ENCODE measurements at places on chromosomes 2 and 18.

GRCh38 chr2:85911814-85912692 is 23.3 kb upstream of the ST3GAL5 start:
- DNase-seq = no peak

GRCh38 chr2:86584151-86584913 is 21.1 kb upstream of the CHMP3 start:
- no peak for DNase-seq

DNA sequence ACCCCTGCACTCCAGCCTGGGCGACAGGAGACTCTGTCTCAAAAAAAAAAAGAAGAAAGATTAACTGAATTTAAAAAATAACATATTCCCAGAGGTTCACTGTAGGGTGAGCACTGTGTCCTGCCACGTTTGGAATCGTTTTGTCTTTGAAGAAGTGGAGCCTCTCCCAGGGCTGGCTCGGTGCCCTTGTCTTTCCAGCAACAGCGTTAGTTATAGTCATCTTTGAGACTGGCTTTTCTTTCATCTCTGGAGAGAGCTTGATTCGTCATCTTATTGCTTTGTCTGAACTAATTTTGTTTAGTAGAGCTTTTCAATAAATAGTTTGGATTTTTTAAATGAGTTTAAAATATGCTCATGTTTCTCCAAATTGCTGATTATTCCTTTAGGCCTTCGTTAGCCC is 50.5 kb downstream of the IMPA2 start:
- no peak for DNase-seq

- no peak for DNase-seq
Measured at GRCh38 chr2:30722936-30723725, 84.1 kb downstream of the CAPN13 start.

DNA sequence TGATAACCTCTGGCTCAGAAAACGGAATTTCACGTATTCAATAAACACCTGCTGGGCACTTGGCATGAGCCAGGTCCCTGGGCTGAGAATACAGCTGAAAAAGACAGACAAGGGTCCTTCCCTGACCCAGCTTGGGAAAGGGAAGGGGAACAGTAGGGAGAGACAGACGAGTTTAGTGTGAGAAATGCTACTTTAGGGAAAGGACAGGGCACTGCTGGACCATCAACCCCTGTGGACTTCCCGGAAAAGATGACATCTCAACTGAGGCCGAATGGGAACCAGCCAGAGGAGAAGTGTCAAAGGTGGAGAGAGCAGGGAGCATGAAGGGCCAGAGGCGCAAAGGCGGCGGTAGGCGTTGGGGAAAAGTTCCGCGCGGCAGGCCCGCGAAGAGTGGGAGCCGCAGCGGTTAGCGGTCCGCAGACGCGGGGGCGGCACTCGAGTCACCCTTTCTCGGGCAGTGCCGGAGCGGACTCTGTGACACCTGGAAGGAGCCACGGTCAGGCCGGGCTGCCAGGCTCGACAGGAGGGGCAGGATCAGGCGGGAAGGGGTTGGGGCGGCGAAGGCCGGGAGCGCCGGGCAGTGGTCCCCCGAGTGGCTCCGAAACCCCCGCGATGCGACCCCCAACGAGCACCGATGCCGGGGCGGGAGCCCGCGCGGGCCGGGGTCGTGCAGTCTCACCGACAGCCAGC is 519 bp downstream of the TEX261 start:
- no peak for DNase-seq

- DNase-seq = no peak
Measured at GRCh38 chr2:145682546-145683157, 1162.7 kb upstream of the ZEB2 start.

DNA sequence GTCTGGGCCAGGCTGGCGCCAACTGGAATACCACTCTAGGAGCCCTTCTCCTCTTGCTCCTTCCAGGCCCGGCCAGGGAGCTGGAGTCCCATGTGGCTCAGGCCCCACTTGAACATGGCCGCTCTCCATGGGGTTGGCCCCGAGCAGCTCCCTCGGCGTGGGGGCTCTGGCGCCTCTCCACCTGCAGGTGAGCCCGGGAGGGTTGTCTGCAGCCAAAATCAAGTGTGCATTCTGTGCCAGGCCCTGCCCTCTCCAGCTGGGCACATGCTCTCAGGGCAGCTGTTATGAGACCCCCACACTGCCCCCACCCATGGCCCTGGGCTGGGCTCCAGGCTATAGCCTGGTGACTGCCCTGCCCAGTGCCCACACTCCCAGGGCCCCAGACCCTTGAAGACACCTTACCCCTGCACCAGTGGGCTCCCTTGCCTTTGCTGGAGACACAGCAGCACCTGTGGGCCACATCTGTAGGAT is 45.8 kb upstream of the HS6ST1 start:
- no peak for DNase-seq

DNA sequence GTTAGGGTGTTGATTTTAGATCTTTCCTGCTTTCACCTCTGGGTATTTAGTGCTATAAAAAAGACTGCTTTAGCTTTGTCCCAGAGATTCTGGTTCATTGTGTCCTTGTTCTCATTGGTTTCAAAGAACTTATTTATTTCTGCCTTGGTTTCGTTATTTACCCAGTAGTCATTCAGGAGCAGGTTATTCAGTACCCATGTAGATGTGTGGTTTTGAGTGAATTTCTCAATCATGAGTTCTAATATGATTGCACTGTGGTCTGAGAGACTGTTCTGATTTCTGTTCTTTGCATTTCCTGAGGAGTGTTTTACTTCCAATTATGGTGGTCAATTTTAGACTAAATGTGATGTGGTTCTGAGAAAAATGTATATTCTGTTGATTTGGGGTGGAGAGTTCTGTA is 167.1 kb upstream of the KYNU start:
- DNase-seq = no peak

GRCh38 chr2:70125498-70125898 is 38.2 kb downstream of the PCBP1 start:
- no peak for DNase-seq

GRCh38 chr18:10320791-10321190 is 133.6 kb upstream of the APCDD1 start:
- DNase-seq = no peak

GRCh38 chr2:54254180-54254579 is 1.8 kb downstream of the TSPYL6 start:
- no peak for DNase-seq

GRCh38 chr2:205969584-205969983 is 116.4 kb downstream of the INO80D start:
- DNase-seq = no peak

GRCh38 chr18:33123862-33124518 is 316.5 kb downstream of the CCDC178 start:
- DNase-seq = no peak

DNA sequence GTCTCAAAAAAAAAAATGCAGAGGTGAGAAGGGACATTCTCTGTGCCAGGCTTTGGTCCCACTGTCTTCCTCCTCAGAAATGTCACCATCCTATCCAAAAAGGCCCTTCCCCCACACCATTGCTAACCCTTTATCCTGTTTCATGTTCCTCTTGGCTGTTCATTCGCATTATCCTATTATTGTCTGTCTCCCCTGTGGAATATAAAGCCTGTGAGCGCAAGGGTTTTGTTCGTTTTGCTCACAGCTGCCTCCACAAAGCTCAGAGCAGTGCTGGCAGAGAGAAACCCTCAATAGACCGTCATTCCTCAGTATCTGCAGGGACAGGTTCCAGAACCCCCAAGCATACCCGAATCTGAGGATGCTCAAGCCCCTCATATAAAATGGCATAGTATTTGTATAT is 91.8 kb downstream of the LOXHD1 start:
- no peak for DNase-seq

DNA sequence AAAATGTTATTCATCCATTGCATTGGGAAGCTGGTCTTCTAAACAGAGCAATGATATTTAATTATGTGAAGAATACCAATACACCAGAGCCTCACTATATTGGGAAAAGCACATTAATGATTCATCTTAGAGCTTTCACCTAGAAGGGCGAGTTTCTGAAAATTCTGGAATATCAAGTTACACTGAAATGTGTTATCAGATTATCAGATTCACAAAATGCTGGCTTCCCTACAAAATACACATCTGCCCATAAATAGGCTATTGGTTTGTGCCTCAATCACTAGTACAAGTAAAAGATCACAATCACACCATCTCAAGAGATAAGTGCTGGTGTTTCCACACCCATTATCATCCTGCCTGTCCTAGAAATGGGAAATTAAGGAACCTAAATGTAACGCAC is 200.7 kb downstream of the TMEM163 start:
- no peak for DNase-seq

- DNase-seq = no peak
Measured at GRCh38 chr2:176931588-176932563, 280.7 kb upstream of the HNRNPA3 start.

DNA sequence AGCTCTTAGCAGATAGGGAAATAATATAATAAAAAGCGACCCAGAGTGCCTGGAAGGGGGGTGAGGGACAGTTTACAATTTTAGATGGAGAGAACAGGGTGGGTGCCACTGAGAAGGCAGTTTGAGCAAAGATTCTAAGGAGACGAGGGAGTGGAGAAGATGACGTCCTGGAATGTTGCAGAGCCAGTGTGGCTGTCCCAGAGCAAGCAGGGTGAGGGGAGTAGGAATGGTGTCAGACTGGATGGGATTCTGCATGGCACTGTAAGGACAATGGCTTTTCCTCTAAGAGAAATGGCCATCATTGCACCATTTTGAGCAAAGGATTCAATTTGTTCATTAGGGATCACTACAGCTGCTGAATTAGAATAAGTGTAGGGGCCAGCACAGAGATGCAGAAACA is 73.1 kb downstream of the FAM124B start:
- no peak for DNase-seq

GRCh38 chr2:75494137-75494769 is 66.5 kb downstream of the EVA1A start:
- no peak for DNase-seq

DNA sequence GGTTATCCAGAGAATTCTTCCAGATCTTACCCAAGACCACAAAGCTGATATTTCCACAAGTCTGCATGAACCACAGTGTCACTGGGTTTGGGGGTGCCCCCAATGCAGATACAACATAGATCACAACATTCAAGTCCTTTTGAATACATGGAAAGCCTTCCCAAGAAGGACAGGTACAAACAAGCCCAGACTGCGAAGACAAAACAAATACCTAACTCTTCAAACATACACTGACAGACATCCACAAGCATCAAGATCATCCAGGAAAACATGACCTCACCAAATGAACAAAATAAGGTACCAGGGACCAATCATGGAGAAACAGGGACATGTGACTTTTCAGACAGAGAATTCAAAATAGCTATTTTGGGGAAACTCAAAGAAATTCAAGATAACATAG is 93.1 kb downstream of the MDH1 start:
- no peak for DNase-seq

- DNase-seq = no peak
Measured at GRCh38 chr2:232866104-232866503, 4.0 kb upstream of the SNORC start.

GRCh38 chr18:35178260-35178659 is 62.6 kb upstream of the ZNF397 start:
- DNase-seq = no peak

DNA sequence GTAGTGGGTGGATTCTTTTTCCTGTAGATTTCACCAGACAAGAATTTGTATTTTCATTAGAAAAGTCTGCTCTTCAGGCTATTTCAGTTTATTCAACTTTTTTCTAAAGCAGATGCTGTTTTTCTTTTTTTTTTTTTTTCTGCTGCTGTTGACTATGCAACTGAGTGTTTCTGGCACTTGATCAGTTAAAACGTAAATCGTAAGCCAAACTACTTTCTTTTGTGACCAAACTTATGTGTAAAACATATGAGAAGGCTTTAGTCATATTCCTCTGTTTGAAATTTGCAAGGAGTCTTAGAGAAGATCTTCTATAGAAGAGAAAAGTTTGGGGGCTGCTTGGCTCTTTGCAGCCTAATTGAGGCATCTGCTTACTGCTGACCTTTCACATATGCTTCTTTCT is 170.1 kb downstream of the PARD3B start:
- no peak for DNase-seq

DNA sequence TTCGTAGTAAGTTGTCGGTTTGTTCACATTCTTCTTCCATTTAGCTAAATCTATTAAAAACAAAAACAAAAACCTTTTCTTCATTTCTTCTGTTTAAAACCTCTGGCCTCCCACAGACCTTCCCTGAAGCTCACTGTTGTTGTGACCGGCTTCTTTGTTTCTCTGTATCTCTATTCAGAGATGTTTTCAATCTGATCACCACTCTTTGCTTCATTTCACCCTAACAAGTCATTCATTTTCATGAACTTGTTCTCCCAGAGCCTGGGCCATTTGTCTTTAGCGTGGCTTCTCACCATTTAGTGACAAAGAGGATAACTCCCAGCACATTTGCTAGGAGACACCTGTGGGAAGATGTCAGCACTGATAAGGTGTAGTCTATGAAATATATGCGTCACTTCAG is 794.2 kb downstream of the ERBB4 start:
- no peak for DNase-seq

GRCh38 chr2:86623043-86623493 is 597 bp downstream of the RNF103 start:
- no peak for DNase-seq

GRCh38 chr18:39349801-39350200 is 1784.2 kb upstream of the CELF4 start:
- no peak for DNase-seq

DNA sequence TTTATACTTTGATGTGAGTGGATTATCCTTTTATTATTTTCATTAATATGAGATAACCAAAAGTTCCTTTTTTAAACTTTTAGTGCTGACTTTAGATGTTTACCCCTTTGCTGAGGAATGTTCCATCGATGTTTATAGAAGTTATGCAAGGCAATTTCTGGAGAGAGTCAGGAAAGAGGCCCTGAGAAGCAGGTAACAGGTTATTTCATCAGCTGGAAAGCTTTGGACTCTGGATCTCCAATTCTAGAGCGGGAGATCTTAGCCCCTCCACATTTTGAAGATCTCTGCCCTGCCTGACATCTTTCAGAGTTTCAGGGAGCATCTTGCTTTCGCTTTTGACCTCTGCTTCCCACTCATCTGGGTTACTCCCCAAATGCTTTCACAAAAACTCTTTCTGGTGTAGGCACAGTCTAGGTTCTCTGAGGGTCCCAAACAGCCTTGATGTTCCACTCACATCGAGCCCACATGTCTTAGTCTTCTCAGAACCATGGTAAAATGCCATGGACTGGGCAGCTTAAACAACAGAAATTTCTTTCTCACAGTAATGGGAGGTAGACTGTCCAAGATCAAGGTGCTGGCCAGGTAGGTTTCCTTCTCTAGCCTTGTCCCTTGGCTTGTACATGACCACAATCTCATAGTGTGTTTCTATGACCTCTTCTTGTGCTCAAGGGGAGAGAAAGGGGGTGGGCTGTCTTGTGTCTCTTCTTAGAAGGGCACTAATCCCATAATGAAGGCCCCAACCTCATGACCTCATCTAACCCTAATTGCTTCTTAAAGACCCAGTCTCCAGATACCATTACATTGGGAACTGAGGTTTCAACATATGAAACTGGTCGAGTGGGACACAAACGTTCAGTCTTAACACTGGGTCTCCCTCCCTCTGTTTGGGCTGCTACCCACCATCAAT is 87.1 kb downstream of the DOK6 start:
- no peak for DNase-seq

DNA sequence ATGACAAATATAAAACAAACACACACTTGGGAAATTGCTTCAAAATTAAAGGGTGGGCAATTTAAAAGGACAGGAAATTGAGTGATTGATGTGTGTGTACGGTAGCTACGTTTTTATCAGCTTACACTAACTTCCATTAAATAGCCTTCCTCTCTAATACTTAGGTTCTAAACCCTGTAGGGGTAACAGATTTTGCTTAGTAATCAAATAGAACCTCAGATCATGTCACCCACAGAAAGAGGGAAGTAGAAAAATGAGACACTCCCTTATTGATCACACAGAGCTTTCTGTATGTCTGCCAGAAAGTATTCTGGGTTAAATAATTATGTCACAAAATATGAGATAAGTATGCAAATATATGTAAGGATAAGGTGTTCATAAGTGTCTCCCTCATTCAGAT is 93.3 kb downstream of the ICA1L start:
- DNase-seq = no peak

- no peak for DNase-seq
Measured at GRCh38 chr2:10038123-10038522, 5.2 kb upstream of the KLF11 start.
